Bronchus fibroblast of lung (primary cell): ENCODE measurements at places on chromosomes 1 and 21. TPM values are rescaled to one million over a fixed set of nuclear protein-coding genes. Genes with fewer than 3 reads are reported as not detected.

NR5A2 gene
- total RNA-seq, result not detected in 2 replicates

C1orf167 gene
- total RNA-seq, result 0.45 TPM in 1 of 2 replicates, not detected in the other

ASTN1 gene
- total RNA-seq, result under 0.01 TPM in 1 of 2 replicates, not detected in the other

ZSCAN20 gene
- 3.7 and 4.9 TPM in 2 replicates for total RNA-seq
